ENCODE measurements at places on chromosomes 2 and 18.

DNA sequence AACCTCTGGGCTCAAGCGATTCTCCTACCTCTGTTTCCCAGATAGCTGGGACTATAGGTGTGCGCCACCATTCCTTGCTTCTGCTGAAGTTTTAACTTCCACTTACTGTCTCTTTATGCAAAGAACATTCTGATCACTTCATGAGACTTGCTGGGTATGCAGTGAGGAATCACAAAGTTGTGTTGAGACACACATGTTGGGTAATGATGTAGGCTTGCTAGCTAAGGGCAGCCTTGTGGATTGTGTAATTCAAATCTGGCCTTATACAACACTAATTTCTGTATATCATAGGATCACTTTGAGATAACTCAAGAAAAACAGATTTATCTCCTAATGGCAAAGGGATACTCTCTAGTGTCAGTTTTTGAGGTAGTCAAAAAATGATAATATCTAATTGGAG lies 24.2 kb downstream of the XRCC5 start:
- no peak overlapping the region for H3K4me3 ChIP-seq
- no peaks in the 10 kb centered on the region for H3K27me3 ChIP-seq
- no peak overlapping the region for H3K27ac ChIP-seq
- peaks cover 81% of the 10 kb centered on the region for H3K36me3 ChIP-seq
- no peak for DNase-seq

DNA sequence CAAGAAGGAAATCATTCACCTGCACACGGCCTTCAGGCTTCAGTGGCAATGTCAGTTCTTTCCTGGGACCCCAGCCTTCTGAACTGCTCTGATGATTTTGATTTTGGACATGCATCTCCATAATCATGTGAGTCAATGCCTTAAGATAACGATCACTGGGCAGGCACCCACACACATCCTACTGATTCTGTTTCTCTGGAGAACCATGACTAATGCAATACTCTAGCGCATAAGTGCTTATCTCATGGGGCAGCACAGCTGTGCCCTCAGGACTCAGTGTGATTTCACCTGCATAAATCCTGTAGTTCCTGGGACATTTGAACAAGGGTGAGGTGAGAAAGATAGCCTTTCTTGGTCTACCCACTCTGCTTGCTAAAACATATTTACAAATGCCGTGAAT lies 144.6 kb downstream of the AKAIN1 start:
- H3K27me3 ChIP-seq: no peaks in the 10 kb centered on the region
- no peak for DNase-seq
- no peaks in the 10 kb centered on the region for H3K36me3 ChIP-seq
- no peak overlapping the region for H3K27ac ChIP-seq
- H3K4me1 ChIP-seq: no peaks in the 10 kb centered on the region
- no peak overlapping the region for H3K4me3 ChIP-seq

DNA sequence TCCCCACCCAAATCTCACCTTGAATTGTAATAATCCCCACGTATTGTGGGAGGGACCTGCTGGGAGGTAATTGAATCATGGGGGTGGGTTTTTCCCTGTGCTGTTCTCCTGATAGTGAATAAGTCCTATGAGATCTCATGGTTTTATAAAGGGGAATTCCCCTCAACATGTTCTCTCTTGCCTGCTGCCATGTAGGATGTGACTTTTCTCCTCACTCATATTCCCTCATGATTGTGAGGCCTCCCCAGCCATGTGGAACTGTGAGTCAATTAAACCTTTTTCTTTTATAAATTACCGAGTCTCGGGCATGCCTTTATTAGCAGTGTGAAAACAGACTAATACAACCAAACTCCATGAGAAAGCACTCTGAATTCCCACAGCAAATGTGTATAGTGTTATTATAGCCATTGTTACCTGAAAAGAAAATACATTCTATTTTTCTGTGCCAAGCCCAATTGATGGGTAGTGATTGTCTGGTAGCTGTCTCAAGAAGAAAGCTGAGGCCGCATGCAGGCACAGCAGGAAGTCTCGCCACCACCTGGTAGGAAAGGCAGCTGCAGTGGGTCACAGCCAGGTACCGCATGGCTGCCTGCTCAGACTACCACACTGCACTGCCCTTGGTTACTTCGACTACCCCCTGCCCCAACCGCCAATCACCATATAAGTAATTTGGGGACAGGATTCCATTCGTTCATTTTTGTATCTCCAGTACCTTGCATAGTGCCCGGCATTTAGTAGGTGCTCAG lies 10.3 kb upstream of the ZBTB7C start:
- H3K36me3 ChIP-seq: no peaks in the 10 kb centered on the region
- no peak overlapping the region for H3K27ac ChIP-seq
- H3K4me3 ChIP-seq: no peak overlapping the region
- DNase-seq: no peak

DNA sequence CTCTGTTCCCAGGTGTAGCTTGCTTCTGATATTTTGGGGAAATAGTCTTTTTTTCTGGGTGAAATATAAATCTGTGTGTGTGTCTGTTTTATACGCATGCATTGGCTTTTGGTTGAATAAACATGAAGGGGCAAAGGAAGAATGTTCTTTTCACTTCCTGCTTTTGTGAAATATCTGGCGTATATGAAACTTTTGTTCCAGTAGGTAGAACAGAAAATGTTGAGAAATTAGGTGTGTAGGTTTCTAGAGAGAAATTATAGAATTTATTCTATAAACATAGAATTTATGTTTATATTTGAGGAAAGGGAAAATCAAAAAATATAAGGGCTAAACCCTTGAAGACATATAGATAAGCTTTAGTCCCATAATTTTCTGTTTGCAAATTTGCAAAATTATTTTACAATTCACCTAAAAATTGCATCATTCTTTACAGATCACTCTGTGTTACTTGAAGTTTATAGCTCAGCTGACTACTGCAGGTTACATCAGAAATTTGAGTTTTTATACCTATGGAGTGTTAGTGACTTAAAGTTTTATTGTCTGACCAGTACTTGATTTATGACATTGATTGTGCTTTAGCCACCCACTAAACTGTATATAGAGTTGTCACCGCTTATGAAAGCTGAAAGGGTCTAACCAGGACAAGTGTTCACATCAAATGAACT lies 116.1 kb downstream of the FAM117B start:
- no peaks in the 10 kb centered on the region for H3K36me3 ChIP-seq
- DNase-seq: no peak
- H3K27me3 ChIP-seq: no peaks in the 10 kb centered on the region
- H3K4me3 ChIP-seq: no peak overlapping the region

GRCh38 chr2:101832114-101832513 lies 134.6 kb downstream of the MAP4K4 start:
- no peak overlapping the region for H3K27ac ChIP-seq
- H3K36me3 ChIP-seq: peaks cover 36% of the 10 kb centered on the region
- DNase-seq: no peak
- no peaks in the 10 kb centered on the region for H3K27me3 ChIP-seq

DNA sequence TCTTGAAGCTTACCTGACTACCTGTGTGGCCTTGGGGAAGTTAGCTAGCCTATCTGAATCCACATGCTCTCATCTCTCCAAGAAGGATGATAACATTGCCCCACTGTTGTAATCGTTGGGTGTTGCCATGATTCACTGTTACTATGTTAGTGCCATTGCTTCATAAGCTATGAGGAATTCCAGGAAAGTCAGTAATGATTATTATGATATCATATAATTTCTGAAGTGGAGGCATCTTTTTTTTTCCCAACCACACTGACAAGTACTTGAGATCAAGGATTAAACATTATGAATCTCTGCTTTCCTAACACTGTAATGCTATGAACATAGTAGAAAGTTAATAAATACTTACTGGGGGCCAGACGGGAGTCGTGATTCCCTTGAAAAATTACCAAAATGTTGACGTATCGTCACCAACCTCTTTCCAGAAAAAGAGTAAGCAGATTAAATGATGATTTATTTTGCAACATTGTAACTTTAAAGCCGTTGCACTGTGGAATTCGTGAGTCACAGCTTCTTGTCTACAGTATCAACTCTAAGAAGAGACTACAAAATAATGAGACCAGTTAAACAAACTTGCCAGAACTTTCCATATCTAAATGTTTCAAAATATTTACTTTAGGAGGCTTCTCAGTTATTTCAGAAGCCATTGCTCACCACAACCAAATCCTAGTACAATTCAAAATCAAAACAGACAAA lies 459.9 kb downstream of the PIK3C3 start:
- H3K4me3 ChIP-seq: no peak overlapping the region
- peak overlapping the region; percentile 6 for H3K27ac ChIP-seq
- no peaks in the 10 kb centered on the region for H3K27me3 ChIP-seq
- H3K4me1 ChIP-seq: no peaks in the 10 kb centered on the region

- DNase-seq: no peak
- H3K27ac ChIP-seq: peak overlapping the region; percentile 25
- H3K36me3 ChIP-seq: no peaks in the 10 kb centered on the region
- H3K4me3 ChIP-seq: peak overlapping the region; percentile 54
- peaks cover 24% of the 10 kb centered on the region for H3K27me3 ChIP-seq
Measured at GRCh38 chr2:54723996-54724559, 616 bp downstream of the EML6 start.

GRCh38 chr2:152162141-152162540 lies 13.4 kb downstream of the STAM2 start:
- no peak overlapping the region for H3K27ac ChIP-seq
- H3K4me1 ChIP-seq: no peaks in the 10 kb centered on the region

DNA sequence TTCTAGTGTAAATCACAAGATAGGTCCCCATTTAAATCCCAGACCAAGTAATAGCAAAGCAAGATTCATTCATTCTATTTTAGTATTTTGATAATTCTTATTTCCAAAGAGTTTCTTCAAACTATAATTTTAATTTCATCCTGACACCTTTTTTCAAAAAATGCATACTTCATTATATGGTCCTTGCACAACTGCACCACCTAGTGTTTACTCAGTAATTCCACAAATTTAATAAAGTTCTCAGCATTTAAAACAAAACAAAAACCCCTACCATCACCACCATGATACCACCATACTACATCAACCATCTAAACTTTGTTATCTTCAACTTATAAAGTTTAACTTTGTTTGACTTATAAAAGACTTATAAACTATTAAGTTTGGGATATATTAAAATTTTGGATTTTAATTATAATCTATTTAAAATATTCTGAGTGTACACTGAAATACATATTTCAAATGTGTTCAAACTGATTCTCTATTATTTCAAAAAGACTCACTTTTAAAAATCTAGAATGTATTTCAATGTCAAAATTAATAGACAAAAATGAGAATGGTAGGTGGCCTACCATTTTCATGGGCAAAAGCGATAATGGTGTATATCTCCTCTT lies 44.2 kb downstream of the WDPCP start:
- H3K4me1 ChIP-seq: no peaks in the 10 kb centered on the region
- DNase-seq: no peak
- H3K27ac ChIP-seq: no peak overlapping the region
- no peaks in the 10 kb centered on the region for H3K27me3 ChIP-seq

DNA sequence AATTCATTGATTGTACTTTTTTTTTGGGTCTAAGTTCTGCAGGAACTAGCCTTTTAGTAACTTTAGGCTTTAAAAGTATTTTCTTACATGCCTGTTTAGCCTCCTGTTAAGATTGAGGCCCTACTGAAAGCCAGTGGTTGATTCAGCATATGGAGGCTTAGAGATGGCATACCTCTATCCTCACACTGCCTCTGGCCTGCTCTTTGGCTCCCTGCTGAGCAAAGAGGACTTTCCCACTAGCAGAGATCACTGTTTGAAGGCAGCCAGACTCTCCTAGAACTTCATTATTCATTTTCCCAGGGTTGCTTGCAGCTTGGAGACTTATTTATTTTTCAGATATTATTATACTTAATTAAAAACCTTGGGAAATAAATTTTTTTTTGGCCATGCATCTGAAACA lies 405.6 kb upstream of the MEX3C start:
- H3K27ac ChIP-seq: no peak overlapping the region
- H3K4me1 ChIP-seq: no peaks in the 10 kb centered on the region
- H3K36me3 ChIP-seq: no peaks in the 10 kb centered on the region
- H3K27me3 ChIP-seq: no peaks in the 10 kb centered on the region

DNA sequence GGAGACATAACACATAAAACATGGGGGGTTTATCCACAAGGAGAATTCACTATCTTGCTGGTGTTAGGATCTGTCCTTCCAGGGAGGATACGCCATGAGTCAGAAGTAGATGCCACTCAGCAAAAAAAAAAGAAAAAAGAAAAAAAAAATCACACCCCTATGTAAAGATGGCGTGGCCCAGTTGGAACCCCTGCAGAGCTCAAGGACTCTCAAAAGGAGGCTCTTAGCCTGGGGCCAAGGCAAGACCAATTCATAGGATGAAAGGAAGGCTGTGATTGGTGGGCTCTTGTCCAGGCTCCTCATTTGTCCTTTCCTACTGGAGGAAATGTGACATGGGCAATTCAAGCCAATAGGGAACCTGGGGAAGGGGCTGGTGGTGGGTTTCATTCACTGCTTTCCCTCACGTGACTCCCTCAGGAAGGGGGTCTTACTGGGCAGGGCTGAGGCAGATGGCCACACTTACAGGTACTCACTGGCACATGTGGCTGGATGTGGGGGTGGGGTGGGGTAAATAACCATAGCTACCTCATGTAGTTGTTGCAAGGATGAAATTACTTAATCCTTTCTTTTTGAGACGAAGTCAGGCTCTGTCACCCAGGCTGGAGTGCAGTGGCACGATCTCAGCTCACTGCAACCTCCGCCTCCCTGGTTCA lies 38.7 kb upstream of the HAAO start:
- H3K36me3 ChIP-seq: no peaks in the 10 kb centered on the region
- H3K4me1 ChIP-seq: peaks cover 4% of the 10 kb centered on the region
- no peak overlapping the region for H3K4me3 ChIP-seq
- H3K27me3 ChIP-seq: no peaks in the 10 kb centered on the region
- DNase-seq: no peak
- no peak overlapping the region for H3K27ac ChIP-seq

- no peaks in the 10 kb centered on the region for H3K36me3 ChIP-seq
- H3K27me3 ChIP-seq: no peaks in the 10 kb centered on the region
- no peak overlapping the region for H3K27ac ChIP-seq
- no peaks in the 10 kb centered on the region for H3K4me1 ChIP-seq
- H3K4me3 ChIP-seq: no peak overlapping the region
Measured at GRCh38 chr2:204914708-204915107, 369.4 kb downstream of the PARD3B start.

- peaks cover 2% of the 10 kb centered on the region for H3K36me3 ChIP-seq
- H3K27me3 ChIP-seq: no peaks in the 10 kb centered on the region
- DNase-seq: peak; percentile 97
- H3K4me1 ChIP-seq: peaks cover 30% of the 10 kb centered on the region
Measured at GRCh38 chr2:112054847-112055729, at the start of gene TMEM87B. TSS of gene TMEM87B (plus strand) at chr2:112055269. CDS start at chr2:112055592, 323 bp downstream.

- H3K4me3 ChIP-seq: no peak overlapping the region
- no peaks in the 10 kb centered on the region for H3K36me3 ChIP-seq
- no peaks in the 10 kb centered on the region for H3K27me3 ChIP-seq
- peaks cover 8% of the 10 kb centered on the region for H3K4me1 ChIP-seq
Measured at GRCh38 chr2:215917953-215918620, 95.3 kb downstream of the MREG start.

DNA sequence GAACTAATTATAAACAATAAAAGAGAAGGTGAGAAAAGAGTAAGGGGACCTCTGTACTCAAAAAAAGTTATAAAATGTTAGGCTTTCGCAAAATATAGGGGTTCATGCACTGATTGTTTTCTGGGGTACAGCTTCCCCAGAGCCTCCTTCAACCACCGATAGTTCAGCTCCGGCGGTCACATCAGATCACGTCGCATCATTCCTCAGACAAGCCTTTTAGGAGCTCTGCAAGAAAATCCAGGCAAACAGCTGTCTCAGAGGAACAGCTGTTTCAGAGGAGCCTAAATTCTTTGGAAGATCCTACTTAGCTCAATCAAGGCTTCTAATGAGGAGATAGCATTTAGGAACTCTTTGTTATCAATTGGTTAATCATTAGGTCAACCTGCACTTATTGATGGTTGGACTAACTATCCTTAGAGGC lies 78.7 kb downstream of the MYCN start:
- H3K36me3 ChIP-seq: no peaks in the 10 kb centered on the region
- no peak overlapping the region for H3K4me3 ChIP-seq
- H3K27ac ChIP-seq: no peak overlapping the region
- H3K4me1 ChIP-seq: peaks cover 3% of the 10 kb centered on the region

Data from large intestine (tissue), 12 donors.